Ureter (tissue), 1 donor: ENCODE measurements at places on chromosomes 2 and 18. TPM values are rescaled to one million over a fixed set of nuclear protein-coding genes. Genes with fewer than 3 reads are reported as not detected.

Gene CDK15
- 2.3 TPM for total RNA-seq

Gene NXPH2
- total RNA-seq, result not detected

Gene DLGAP1
- 0.52 TPM for total RNA-seq

Gene SLC5A7
- 3.7 TPM for total RNA-seq

Gene SPP2
- not detected for total RNA-seq

Gene SLC19A3
- total RNA-seq, result 1.9 TPM

Gene CMPK2
- total RNA-seq, result 7.5 TPM

Gene ZNF892
- 5.3 TPM for total RNA-seq

Gene COLEC12
- total RNA-seq, result 10.2 TPM

Gene SCN3A
- total RNA-seq, result 0.83 TPM

Gene FSHR
- not detected for total RNA-seq

Gene CHRNG
- total RNA-seq, result not detected

Gene EFEMP1
- total RNA-seq, result 81.2 TPM

Gene UPP2
- total RNA-seq, result not detected

Gene NAPG
- total RNA-seq, result 50.2 TPM

Gene MLPH
- total RNA-seq, result 236 TPM

Gene DLX2
- total RNA-seq, result not detected

Gene SLC40A1
- 39.9 TPM for total RNA-seq

Gene RAB6C
- 0.34 TPM for total RNA-seq

Gene MROH2A
- total RNA-seq, result 9.3 TPM

Gene FHOD3
- 25.7 TPM for total RNA-seq

Gene AGAP1
- total RNA-seq, result 43.2 TPM

Gene CLIP4
- total RNA-seq, result 32.8 TPM

Gene XRCC5
- total RNA-seq, result 282 TPM

Gene SNED1
- 41.8 TPM for total RNA-seq

Gene TBR1
- not detected for total RNA-seq

Gene C2orf49
- 17.1 TPM for total RNA-seq

Gene HNMT
- 90.4 TPM for total RNA-seq

Gene AQP12A
- not detected for total RNA-seq

Gene ADD2
- 2.1 TPM for total RNA-seq

Gene BOLL
- not detected for total RNA-seq

Gene ANKRD30B
- not detected for total RNA-seq

Gene TSGA10
- total RNA-seq, result 19.9 TPM

Gene MYO3B
- total RNA-seq, result 14.1 TPM

Gene TMEM37
- 2.2 TPM for total RNA-seq

Gene ERBB4
- 10.2 TPM for total RNA-seq

Gene DCC
- 4.4 TPM for total RNA-seq

Gene SNRNP27
- total RNA-seq, result 34.8 TPM

Gene GPR45
- total RNA-seq, result not detected

Gene CAPN13
- total RNA-seq, result 67.4 TPM

Gene POTEI
- total RNA-seq, result not detected

Gene SF3B6
- total RNA-seq, result 70.5 TPM

Gene PRKAG3
- total RNA-seq, result not detected

Gene TXNDC9
- total RNA-seq, result 30.2 TPM

Gene IL36B
- not detected for total RNA-seq

Gene REG3A
- total RNA-seq, result not detected

Gene LYG2
- total RNA-seq, result not detected

Gene IL37
- not detected for total RNA-seq

Gene MEIS1
- 105 TPM for total RNA-seq

Gene CD302
- 25.2 TPM for total RNA-seq

Gene MAP3K19
- not detected for total RNA-seq

Gene LYPD6
- 12.2 TPM for total RNA-seq

Gene SERPINB2
- not detected for total RNA-seq
